GDM1 (cell line): ENCODE measurements at places on chromosomes 11 and 22.

DNA sequence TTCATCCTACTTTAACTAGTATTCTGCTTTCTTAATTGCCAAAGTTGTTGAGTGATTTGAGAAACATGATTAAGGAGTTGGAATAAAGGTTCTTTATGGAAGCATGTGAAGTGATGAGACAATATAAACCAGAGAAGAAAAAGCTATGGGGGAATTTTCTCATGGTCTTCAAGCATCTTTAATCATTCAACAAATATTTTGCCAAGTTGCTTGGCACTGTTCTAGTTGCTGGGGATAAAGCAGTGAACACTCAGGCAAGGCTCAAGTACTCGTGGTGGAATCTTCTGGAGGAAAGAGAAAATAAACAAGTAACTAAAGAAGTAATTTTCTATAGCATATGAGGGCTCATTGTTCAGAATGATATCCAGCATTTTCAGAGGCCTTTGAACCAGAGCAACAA, 9.2 kb upstream of the PIWIL4 start:
- DNase-seq, result no peak

DNA sequence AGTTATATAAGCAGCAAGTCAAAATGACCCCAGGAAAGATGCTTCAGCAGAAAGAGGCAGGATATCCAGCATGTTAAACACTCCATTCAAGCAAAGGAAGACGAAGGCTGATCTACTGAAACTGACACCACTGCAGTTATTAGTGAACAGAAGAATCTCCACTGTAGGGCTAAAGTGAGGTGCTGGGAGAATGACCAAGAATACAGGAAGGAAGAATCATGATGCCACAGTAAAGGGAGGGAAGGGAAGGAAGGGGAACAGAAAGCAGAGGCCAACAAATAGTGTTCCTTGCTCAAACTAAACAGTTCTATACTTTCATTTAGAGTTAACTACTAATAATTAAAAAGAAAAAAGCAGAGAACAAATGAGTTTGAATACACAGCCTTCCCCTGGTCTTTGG, 92.5 kb downstream of the SIK3 start:
- no peak for DNase-seq

GRCh38 chr11:62171261-62171723, 18.7 kb upstream of the SCGB1D1 start:
- peak; percentile 66 for DNase-seq

DNA sequence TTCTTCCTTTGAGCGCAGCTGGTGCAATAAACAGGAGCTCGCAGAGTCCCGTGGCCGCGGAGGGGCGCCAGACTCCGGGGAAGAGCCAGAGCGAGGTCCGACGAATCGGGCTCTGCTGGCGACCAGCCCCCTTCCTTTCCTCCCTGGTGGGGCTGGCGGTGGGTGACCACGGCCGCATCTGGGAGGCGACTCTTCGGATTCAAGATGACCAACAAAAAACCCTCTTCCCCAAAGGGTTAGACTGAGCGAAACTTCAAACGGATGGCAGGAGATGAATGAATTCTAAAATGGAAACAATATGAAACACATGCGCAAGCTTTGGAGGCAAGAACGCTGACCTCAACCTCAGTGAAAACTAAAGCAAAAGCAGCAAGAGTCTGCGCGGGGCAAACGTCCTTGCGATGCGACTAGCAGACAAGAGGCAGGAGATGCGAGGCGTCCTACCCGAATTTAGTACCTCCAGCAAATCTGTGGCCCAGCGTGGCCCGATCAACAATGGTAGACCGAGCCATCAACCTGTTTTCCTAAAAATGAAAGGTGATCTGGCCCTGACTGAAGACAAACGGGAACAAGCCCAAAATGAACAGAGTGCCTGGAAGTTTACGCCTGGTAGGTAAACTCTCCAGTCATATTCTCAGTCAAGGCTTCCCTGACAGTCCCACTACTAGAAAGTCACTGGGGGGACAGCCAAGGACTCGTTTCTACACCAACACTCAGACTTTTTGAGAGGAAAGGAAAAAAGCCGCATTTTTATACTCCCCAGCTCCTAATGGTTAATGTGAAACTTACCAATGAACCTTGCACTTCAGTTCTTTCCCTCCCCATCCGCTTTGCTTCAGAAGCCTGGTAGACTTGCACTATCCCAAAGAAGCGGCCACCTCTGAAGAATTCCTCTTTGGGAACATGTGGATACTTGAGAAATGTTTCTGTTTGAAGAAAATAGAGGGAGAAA, 11.6 kb downstream of the MMP3 start:
- no peak for DNase-seq

DNA sequence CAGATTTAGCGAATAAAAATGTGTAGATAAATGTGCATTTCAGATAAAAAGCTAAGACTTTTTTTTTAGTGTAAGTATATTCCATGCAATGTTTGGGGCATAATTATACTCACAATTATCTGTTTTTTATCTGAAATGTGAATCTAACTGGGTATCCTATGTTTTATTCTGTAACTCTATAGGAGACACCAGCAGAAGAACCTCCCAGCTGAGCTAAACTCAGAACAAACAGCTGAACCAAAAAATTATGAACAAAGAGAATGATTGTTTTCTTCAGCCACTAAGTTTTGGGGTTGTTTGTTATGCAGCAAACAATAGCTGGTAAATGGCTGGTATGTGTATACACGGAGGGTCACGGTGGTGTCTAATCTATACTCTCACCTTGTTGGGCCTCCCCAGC, 42.9 kb downstream of the FBXO7 start:
- DNase-seq, result no peak

- peak; percentile 67 for DNase-seq
Observed at GRCh38 chr22:26592421-26592891, 2.5 kb upstream of the TPST2 start.
